ENCODE measurements at places on chromosomes 1 and 21.

GRCh38 chr1:116514708-116515525, 55.9 kb downstream of the CD58 start:
- no peak for DNase-seq

GRCh38 chr1:24386241-24386640, 27.3 kb downstream of the STPG1 start:
- DNase-seq, result no peak

DNA sequence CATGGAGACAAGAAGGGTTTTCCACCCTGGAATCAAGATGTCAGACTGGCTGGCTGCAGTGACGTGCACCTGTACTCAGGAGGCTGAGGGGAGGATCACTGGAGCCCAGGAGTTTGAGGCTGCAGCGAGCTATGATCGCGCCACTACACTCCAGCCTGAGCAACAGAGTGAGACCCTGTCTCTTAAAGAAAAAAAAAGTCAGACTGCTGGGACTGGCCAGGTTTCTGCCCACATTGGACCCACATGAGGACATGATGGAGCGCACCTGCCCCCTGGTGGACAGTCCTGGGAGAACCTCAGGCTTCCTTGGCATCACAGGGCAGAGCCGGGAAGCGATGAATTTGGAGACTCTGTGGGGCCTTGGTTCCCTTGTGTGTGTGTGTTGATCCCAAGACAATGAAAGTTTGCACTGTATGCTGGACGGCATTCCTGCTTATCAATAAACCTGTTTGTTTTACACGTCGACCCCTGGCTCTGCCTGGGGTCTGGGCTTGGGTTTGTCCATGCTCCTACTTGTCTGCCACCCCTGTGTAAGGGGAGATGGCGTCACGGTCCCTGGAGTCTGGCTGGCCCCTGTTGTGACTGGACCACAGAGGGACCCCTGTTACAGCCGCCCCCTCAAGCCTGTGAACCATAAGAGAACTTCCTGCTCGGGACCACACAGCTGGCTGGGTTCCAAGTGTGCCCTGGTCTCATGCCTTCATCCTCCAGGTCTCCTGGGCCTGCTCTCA, 20.9 kb upstream of the VPS13D start:
- DNase-seq, result peak; percentile 48

DNA sequence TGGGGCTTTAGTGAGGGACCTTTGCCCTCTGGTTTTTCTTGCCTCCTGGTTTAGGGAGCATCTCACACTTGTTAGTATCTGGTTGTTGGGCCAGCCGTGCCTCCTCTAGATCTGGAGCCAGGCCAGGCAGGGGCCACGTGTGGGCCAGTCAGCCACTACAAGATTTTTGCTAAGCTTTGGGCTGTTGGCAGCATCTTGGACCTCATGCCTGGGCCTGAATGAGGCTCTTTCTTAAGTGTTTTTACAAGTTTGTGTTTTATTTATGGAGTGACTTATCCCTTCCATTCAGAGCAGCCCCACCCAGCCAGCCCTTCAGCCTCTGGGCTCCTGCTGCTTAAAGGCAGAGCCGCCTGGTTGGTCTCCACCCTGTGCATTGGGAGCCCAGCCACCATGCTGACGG, 1.6 kb upstream of the SH3BGRL3 start:
- DNase-seq, result no peak

GRCh38 chr1:166952002-166952746, 23.2 kb downstream of the ILDR2 start:
- no peak for DNase-seq

GRCh38 chr1:29286194-29286767, 50.0 kb downstream of the PTPRU start:
- DNase-seq, result no peak

GRCh38 chr1:29448456-29449235, 212.3 kb downstream of the PTPRU start:
- no peak for DNase-seq

DNA sequence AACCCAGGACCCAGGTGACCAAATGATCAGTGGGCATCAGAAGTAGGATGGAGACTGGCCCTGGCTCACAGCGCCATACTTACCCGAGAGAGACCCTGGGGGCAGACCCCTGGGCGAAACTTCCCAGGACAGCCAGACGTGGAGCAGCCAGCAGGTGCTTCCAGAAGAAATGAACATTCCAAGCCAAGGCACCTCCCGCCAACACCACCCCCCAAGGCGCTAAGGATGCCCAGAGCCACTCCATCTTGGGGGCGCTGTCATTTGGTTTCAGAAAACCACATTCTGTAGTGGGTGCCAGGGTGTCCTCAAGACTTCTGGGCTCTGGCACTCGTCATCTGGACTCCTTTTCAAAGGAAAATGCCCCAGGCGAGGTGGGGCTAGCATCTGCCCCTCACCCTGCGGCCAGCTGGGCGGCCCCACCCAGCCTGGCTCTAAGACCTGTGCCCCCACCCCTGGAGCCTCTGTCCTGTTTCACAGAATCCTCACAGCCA, 98.8 kb downstream of the RIPK4 start:
- DNase-seq, result no peak

DNA sequence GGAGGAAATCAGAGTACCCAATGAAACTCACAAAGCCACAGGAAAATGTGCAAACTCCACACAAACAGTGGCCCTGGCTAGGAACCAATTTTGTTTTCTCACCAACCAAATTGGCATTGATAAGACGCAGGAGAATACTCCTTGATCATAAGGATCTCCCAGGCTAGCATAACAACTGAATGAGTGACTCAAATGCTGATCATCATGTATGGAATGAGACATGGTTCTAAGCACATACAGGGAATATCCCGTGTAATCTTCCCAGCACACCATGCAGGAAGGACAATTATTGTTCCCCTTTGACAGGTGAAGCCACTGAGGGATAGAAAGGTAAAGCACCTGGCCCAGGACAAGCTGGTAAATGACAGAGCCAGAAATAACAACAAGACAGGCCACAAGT, 180.0 kb upstream of the DUSP10 start:
- DNase-seq, result no peak

- DNase-seq, result no peak
Measured at GRCh38 chr1:88462096-88462487, 222.0 kb upstream of the PKN2 start.

GRCh38 chr1:154937988-154938386, 1.5 kb upstream of the PMVK start:
- no peak for DNase-seq

- no peak for DNase-seq
Measured at GRCh38 chr21:34129901-34130715, 56.7 kb downstream of the MRPS6 start.

DNA sequence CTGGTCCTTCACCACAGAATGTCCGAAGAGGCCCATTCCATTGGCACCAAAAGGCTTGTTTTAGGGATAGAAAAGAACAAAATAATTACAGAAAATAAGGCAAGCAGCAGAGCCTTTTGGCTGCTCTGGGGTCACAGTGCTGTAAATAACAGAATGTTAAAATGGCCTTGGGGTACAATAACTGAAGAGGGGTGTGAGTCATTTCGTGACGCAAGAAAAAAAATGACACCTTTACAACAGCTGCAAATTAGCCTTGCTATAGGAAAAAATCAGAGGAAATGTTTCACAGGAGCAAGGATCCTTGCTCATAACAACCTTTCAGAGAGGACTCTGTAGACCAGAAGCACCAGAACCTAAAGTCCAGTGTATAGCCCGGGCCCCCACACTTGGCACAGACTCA, 483.4 kb downstream of the OMA1 start:
- no peak for DNase-seq

- DNase-seq, result no peak
Measured at GRCh38 chr21:42350318-42350910, 380 bp downstream of the TFF2 start.

GRCh38 chr1:157819896-157820295, at the start of gene FCRL1:
Gene FCRL1 (minus strand): TSS chr1:157820120. CDS start chr1:157820037, 83 bp downstream.
- no peak for DNase-seq

DNA sequence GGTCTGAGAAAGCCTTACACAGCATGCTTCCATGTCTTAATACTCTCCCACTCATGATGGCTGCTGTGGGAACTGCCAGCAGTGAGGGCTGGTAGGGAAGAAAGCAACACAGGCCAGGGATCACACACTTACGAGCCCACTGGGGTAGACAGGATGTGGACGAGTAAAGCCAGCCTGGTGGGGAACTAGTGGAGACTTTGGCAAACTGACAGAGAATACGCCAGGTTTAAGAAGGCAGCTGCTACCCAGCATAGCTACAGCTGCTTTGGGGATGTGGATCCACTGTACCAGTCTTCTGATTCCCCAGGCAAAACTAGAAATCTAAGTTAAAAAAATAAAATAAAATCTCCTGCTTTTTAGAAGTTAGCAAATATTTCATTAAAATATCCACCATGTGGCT, 664.0 kb downstream of the SMYD3 start:
- no peak for DNase-seq

DNA sequence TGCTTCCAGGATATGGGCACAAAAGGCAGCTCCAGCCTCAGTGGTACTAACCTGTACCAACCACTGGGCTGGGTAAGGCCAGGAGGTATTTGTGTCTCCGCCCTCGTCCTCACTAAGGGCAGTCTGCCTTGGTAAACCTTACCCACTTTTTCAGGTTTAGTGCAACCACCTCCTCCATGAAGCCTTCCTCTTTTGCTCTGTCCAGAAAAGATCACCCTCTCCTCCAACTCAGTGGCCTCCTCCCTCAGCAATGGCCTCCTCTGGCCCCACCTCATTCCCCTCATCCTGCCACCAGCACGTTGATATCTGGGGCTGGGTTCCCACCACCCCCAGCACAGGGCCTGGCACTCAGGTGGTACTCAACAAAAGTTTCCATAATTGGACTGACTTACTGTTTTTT, 161.5 kb downstream of the GRIK3 start:
- DNase-seq, result no peak

Data from stimulated activated CD8-positive, alpha-beta memory T cell treated with anti-CD3 and anti-CD28 coated beads, Interleukin-15, amount 100 ng/mL, for 4 hours (primary cell).